ENCODE measurements at places on chromosomes 16 and 17.

DNA sequence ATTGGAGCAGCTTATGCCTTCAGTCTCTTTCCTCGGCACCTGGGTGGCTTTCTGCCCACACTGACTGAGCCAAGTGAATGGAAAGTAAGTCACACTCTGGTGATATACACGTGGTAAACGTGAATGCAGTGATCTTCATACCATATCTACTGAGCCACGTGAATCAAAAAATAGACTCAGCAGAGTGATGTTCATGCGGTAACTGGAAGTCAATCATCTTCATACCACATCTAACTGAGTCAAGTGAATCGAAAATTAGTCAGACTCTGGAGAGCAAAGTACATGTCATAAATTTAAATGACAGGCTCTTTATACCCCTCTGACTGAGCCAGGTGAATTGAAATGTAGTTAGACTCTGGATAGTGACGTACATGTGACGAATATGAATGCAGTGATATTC, 47.1 kb upstream of the ARL4D start:
- DNase-seq: peak; percentile 74

GRCh38 chr17:47907932-47908562, 12.0 kb downstream of the SP2 start:
- DNase-seq: no peak

GRCh38 chr17:75872434-75873351, 5.7 kb downstream of the TRIM47 start:
- peak; percentile 80 for DNase-seq

- no peak for DNase-seq
These were observed 273.0 kb downstream of the CEP112 start for GRCh38 chr17:65918916-65919315.

- no peak for DNase-seq
These were observed at the start of gene CHD3 for GRCh38 chr17:7888184-7888920. CHD3 (plus strand) TSS chr17:7888789; CDS start chr17:7889001, 212 bp downstream.

- no peak for DNase-seq
These were observed 1.9 kb downstream of the BRICD5 start for GRCh38 chr16:2208772-2209171.

DNA sequence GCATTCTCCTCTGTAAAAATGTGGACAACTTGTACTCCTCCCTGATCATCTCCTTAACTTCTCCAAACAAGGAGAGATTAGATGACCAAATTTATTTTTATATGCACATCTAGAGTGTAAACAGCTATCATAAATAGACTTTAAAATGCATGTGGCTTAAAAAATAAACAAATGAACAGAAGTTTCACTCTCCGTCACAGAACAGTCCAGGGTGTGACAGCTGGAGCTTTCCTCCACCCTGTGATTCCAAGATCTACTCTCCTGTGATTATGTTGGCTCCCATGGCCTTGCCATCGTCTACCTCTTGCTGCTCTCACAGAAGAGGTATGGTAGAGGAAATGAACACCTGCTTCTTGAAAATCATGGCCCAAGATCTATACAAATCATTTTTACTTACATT, 560.2 kb downstream of the TOX3 start:
- no peak for DNase-seq

- no peak for DNase-seq
These were observed 104.3 kb downstream of the AXIN2 start for GRCh38 chr17:65457183-65457582.

- no peak for DNase-seq
These were observed 5.4 kb downstream of the APOBR start for GRCh38 chr16:28499854-28500253.

GRCh38 chr17:77709594-77709993, 248.9 kb upstream of the TNRC6C start:
- DNase-seq: no peak

GRCh38 chr17:82587234-82588086, 60.8 kb downstream of the WDR45B start:
- no peak for DNase-seq

DNA sequence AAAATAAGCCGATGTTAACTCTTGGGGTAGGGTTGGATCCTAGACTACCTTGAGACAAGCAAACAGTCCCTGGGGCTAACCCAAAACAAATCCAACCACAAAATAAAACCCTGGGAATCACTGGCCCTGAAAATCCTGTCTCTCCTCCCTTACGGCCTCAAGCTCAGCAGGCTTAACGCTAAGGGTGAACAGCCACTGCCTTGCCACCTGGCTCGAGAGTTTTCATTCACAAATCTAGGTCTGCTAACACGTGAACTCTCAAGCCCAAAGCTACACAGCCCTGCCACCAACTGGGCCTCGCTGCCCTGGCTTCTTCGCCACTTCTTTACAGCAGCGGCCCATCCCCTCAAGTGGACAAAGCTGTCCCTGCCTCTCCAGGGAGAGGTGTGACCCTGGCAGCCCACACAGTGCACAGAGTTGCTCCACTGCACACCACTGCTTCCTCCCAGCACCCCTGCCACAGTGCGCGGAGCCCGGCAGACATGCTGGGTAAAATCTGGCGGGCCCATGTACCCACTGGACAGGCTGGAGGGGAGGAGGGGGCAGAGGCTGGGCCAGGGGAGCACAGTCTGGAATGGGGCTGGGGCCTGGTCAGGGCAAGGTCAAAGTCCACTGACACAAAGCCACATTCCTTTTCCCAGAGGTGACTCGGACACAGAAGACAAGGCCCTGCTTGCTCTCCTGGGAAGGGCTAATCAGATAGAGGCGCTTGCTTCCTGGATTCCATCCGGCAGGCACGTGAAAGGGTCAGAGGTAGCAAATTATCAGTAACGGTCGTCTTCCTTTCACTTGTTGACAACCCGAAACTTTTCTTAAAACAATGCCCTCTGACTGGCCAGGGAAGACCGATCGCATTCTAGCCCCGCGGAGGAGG, 996 bp downstream of the PCYT2 start:
- no peak for DNase-seq

- no peak for DNase-seq
These were observed 122.1 kb downstream of the SNX29 start for GRCh38 chr16:12098429-12099310.

DNA sequence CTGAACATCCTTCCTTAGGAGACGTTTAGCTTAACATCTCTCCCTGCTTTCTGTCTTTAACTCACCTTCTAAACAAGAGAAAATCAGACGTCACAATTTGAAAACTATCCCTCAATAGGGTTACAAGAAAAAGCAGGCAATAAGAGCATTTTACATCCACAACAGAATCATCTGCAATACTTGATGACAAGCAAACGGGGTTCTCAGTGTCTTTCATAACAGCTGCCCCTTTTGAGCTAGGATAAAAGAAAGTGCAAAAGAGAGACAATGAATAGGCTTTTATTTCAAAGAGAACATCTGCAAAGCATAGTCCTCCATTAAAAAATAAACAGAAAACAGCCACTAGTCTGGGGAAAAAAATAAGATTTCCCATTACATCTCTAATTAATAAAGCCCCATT, 13.2 kb downstream of the XYLT1 start:
- DNase-seq: no peak

GRCh38 chr17:65509032-65509431, 52.4 kb downstream of the AXIN2 start:
- no peak for DNase-seq

DNA sequence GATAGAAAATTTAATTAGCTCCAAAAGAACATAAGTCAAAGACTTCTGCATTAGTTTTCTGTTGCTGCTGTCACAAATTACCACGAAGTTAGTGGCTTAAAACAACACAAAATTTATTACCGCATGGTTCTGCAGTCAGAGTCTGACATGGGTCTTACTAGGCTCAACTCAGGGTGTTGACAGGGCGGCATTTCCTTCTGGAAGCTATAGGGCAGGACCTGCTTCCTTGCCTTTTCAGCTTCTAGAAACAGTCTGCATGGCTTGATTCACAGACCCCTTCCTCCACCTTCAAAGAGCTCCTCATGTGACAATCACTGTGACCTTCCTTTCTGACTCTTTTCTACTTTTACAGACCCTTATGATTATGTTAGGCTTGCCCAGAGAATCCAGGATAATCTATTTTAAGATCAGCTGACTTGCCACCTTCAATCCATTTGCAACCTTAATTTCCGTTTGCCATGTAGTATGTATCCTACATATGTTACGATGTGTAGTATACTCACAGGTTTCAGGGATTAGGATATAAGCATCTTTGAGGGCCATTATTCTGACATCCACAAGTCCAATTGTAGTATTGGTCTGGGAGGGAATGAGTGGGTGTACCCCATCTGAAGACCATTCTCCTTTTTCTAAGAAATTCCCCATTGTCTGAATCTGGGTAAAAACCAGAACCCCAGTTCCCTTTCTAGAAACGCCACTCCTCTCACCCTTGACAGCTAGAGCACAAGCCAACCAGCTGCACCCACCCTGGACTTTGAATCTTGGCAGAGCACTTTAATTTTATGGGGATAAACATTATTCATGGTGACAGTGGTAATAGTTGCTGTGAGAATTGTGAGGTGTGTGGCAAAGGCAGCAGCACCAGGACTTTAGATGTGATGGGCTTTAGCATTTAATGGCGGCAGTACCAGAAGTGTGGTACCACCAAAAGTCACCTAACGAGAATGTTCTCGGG, 265.5 kb downstream of the KCNJ2 start:
- no peak for DNase-seq

DNA sequence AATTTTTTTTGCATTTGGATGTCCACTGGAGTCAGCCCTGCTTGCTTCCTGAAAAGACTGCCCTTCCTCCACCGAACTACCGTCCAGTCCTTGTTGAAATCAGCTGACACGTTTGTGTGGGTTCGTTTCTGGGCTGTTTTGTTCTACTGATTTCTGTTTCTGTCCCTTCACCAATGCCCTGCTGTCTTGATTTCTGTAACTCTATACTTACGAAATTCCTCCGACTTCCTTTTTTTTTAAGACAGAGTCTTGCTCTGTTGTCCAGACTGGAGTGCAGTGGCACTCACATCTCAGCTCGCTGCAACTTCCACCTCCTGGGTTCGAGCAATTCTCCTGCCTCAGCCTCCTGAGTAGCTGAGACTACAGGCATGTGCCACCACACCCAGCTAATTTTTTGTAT, 8.4 kb upstream of the GAA start:
- no peak for DNase-seq

- no peak for DNase-seq
These were observed 30.5 kb downstream of the BAIAP2 start for GRCh38 chr17:81065500-81065899.

DNA sequence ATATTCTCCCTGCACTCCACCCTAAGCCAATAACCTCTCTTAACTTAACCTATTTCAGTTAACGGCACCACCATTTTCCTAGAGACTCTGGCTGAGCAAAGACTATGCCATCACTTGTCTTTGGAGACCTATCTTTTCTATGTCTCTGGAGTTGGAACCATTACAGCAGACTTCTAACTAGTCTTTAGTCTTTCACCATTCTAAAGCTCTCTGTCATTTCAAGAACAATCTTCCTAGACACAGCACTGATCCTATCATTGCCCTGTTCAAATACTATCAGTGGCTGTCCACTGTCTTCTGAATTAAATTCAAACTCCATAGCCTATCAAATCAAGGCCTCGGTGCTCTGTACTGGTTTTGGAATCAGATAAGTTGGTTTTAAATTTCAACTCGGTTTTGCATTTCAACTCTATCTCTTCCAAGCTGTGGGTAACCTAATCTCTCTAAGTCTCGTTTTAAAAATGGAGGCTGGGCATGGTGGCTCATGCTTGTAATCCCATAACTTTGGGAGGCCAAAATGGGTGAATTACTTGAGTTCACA, 31.9 kb downstream of the RNF43 start:
- DNase-seq: no peak

- DNase-seq: no peak
These were observed 8.5 kb upstream of the ANKRD11 start for GRCh38 chr16:89498839-89499238.

DNA sequence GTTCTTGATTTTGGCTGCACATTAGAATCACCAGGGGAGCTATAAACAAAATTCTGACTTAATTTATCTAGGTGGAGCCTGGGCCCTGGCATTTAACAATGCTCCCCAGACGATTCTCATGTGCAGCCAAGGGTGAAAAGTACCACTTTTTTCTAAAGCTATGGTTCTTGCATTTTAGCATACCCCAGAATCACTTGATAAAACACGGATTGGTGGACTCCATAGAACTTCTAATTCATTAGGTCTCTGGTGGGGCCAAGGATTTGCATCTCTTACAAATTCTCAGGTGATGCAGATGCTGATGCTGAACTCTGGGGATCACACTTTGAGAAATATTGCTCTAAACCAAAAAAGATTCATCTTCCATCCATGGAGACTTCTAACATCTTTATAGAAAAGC, 74.5 kb downstream of the RPGRIP1L start:
- no peak for DNase-seq

DNA sequence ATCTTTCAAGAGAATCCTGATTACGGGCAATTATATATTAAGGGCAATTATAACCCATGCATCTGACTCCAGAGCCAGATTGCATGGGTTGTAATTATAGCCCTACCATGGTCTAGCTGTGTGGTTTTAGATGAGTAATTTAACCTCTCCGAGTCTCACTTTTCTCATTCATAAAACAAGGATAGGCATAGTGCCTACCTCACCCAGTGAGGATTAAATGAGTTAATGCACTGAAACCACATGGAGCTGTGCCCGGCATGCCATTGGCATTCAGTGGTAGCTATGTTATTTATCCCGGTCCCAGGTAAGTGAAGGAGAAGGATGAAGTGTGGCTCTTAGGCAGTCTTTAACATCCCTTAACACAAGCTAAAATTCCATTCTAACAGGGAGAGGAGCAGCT, 6.3 kb downstream of the SNX20 start:
- DNase-seq: no peak

GRCh38 chr16:27676839-27677238, 126.9 kb downstream of the KATNIP start:
- DNase-seq: no peak

DNA sequence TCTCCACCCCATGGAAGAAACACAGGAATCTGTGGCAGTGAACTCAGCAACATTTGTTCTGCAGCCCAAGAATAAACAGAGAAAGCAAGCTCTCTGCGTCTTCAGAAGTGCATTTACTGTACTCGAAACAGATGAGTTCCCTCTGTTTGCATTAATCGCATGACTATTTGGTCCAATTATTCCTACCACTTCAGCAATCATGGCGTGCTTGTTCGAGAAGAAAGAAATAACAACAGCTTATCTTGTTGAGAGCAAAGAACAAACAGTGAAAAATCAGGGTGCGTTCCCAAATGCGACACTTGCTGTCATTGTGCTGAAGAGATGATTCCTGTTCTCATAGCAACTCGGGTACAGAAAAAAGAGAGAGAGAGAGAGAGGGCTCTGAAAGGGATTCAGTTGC, 445.3 kb upstream of the MAF start:
- DNase-seq: no peak

DNA sequence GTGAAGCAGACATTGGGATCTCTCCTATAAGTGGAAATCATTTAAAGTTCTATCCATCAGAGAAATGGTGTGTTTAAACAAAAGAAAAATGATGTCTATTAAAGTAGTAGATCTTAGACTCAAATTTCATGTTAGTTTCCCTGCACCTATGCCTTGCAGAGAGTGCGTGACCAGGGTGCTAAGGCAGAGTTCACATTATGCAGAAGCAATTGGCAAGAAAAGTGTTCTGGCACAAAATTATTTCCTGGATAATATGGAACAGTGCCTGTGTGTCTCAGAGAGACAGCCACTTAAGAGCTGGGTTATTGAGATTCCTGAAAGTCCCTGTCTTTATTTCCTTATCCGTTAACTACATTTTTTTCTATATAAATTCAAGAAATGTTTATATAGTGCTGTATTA, 457.0 kb downstream of the CDH8 start:
- no peak for DNase-seq

- DNase-seq: no peak
These were observed 66.9 kb downstream of the CHD9 start for GRCh38 chr16:53121661-53122060.

- DNase-seq: no peak
These were observed 11.4 kb downstream of the NECAB2 start for GRCh38 chr16:83979441-83979840.

GRCh38 chr17:42999003-42999525, 845 bp downstream of the RPL27 start:
- DNase-seq: no peak

Data from RWPE1 (cell line).